Muscle of back (tissue), 13 donors: ENCODE measurements at places on chromosomes 2 and 18. TPM values are rescaled to one million over a fixed set of nuclear protein-coding genes. Genes with fewer than 3 reads are reported as not detected.

DNA sequence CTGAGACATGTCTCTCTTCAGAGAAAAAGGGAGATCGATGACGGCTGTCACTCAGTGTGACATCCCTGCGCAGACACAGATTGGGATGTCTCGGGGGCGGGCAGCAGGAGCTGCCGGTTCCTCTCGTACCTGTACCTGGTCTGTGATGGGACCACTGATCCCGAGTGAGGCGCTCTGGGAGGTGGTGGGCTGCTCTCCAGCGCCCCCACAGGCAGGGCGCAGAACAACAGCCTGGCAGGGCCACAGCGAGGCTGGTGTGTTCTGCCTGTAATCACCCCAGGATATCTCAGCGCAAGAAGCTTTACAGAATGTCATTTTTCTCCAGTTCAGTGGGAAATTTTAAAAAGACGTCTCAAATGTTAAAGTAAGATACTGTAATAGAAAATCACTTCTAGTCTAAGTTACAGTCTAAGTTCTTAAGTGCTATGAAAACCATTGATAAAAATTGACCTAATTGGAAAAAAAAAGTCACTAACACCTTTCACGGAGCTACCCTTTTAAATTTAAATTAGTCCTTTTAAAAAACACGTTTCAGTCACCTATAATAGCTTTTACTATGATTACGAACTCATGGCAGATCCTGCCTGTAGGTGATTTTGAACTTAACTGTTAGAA lies 189.8 kb downstream of the SNTG2 start:
- no peak for DNase-seq

DNA sequence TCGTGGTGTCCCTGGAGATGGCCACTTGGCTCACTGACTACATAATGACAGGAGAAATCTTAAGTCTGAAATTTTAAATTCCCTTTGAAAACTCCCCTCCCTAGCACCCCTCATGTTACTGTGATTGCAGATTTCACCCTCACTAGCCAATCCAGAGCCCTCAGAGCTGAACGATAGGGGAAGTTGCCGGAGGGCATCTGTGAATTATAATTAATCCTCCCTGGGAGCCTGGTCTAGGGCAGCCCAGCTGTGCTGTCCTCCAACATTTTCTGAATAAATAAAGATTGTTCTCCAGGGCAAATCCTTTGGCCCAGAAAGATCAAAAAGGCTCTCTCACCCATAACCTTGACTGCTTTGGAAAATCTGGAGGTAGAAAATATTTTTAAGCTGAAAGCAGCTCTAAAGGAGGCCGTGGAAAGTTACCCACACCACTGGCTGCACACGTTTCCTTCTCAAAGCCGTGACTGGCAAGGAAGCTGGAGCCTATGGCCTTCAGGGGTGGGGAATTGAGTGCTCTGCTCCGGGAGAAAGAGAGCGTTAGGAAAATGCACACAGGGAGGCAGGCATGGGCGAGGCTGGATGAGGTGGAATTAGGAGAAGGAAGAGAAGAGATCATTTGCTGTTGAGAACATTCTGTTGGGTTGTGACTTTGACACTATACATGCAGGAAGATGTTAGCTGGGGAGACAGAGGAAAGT lies 68.9 kb upstream of the CNGA3 start:
- DNase-seq, result no peak

GRCh38 chr2:46615986-46616485 lies 136.7 kb downstream of the TMEM247 start:
- DNase-seq, result peak; percentile 29

- DNase-seq, result no peak
These were observed 61.7 kb upstream of the SPTBN1 start for GRCh38 chr2:54394392-54394791.

DNA sequence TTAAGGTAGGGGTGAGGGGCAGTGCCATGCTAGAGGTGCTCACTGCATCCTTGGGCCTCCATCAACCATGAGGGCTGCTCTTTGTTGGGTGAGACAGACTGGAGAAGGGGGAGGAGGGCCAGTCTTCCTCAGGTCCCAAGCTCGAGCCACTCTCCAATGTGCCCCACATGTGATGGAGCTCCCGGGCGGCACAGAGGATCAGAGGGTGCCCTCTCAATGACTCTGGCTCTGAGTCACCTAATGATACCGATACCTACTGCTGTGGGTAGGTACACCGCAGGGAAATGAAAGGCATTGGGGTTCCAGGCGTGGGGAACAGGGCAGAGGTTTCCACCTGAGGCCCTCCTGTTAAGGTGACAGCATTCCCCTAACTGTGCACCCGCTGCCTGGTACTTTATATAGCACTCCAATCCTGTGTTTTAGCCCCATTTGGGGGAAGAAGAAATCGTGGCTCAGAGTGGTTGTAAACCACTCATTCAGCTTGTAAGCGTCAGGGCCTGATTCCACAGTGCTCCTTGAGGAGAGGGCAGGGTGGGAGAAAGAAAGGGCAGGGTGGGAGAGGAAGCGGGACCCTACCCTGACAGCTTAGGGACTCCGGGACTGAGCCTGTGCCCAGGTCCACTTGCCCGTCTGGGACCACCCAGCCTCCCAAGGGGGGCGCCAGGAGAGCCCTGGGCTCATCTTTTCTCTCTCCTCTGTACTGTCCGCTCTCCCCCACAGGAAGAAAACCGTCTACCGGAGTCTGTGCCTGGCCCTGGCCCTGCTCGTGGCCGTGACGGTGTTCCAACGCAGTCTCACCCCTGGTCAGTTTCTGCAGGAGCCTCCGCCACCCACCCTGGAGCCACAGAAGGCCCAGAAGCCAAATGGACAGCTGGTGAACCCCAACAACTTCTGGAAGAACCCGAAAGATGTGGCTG lies 1.8 kb downstream of the B3GNT7 start:
- no peak for DNase-seq

The CERKL gene
- polyA plus RNA-seq, result 11.0 TPM

GRCh38 chr2:43792653-43793052 lies 18.8 kb downstream of the DYNC2LI1 start:
- DNase-seq, result no peak

GRCh38 chr18:75544496-75544895 lies 117.0 kb upstream of the SMIM21 start:
- DNase-seq, result peak; percentile 59

The EGR4 gene
- not detected for polyA plus RNA-seq

- peak; percentile 92 for DNase-seq
These were observed 467 bp downstream of the PUM2 start for GRCh38 chr2:20350041-20350712.

DNA sequence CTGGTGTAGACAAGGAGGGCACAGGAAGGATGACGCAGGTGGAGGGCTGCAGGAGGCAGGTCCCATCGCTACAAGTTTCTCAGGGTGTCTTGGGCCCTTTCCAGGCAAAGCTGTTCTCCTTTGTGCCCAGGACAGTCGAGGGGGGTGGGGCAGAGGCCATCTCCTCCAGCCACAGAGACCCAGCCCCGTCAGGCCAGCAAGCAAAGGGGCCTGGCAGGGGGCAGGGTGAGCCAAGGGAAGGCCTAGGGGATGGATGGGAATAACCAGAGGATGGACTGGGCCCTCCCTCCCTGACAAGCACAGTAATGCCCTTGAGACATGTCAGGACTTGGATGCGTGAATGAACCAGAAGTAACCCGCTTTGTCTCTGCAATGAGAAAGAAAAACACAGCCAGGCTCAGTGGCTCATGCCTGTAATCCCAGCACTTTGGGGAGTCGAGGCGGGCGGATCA lies 6.3 kb downstream of the TCF23 start:
- DNase-seq, result no peak

The DES gene
- polyA plus RNA-seq, result 3,658 TPM

GRCh38 chr2:228801451-228801850 lies 469.6 kb downstream of the PID1 start:
- no peak for DNase-seq

GRCh38 chr2:217667512-217667911 lies 335.3 kb downstream of the TNS1 start:
- peak; percentile 97 for DNase-seq

The HES6 gene
- polyA plus RNA-seq, result 13.3 TPM

DNA sequence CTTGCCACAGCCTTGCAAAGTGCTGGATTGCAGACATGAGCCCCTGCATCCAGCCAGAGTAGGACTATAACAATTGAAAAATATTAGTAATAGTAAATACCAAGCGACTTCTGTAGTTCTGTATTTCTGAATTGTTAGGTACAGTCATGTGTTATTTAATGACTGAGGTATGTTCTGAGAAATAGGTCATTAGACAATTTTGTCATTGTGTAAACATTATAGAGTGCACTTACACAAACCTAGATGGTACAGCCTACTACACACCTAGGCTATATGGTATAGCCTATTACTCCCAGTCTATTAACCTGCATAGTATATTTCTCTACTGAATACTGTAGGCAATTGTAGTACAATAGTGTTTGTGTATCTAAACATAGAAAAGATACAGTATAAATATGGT lies 92.1 kb downstream of the GALNT1 start:
- no peak for DNase-seq

DNA sequence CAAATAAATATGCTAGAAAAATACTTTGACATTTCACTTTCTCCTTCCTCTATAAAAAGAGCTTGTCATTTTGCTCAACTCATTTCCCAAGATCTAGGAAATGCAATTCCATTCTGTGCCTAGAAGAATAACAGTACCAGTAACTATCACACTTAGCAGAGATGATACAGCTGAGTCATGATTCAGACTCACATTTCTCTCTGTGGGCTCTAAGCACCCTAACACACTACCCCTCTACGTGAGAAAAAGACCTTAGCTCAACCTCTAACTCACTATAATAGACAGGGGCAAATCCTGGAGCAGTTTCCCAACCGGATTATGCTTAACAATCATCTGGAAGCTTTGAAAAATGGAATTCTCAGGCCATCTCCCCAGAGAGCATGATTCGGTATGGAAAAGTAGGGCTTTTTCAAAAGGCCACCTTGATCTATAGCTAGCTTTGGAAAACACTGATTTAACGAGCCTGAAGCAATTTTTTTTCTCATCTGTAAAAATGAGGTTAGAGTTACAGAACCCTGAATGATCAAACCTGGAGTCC lies 1312.3 kb upstream of the PIK3C3 start:
- no peak for DNase-seq

- DNase-seq, result no peak
These were observed 7.9 kb downstream of the PKP4 start for GRCh38 chr2:158464426-158465281.

The CERS6 gene
- polyA plus RNA-seq, result 39.2 TPM

DNA sequence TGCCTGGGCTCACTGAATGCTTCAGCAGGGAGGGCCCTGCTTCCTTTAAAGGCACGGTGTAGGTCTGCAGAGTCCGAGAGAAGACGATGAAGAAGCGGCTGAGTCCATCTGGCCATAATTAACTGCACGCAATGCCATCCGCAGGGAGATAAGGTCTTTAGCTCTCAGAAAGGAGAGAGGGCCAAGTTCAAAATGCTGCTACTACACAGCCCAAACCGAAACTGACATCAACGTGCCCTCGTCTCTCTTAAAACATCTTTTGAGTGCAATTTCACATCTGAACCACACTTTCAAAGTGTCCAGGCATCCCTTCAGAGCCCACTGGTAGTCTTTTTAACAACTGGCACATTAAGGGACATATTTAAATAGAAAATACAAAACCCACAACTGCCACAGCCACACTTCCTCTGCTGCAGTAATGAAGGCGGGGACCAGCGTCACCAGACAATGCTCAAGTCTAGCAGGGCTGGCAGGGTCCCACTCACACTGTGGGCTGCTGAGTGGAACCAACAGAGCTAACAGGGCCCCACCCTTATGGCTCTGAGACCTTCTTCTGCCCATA lies 35.8 kb downstream of the ST3GAL5 start:
- no peak for DNase-seq

The REEP1 gene
- polyA plus RNA-seq, result 71.1 TPM

DNA sequence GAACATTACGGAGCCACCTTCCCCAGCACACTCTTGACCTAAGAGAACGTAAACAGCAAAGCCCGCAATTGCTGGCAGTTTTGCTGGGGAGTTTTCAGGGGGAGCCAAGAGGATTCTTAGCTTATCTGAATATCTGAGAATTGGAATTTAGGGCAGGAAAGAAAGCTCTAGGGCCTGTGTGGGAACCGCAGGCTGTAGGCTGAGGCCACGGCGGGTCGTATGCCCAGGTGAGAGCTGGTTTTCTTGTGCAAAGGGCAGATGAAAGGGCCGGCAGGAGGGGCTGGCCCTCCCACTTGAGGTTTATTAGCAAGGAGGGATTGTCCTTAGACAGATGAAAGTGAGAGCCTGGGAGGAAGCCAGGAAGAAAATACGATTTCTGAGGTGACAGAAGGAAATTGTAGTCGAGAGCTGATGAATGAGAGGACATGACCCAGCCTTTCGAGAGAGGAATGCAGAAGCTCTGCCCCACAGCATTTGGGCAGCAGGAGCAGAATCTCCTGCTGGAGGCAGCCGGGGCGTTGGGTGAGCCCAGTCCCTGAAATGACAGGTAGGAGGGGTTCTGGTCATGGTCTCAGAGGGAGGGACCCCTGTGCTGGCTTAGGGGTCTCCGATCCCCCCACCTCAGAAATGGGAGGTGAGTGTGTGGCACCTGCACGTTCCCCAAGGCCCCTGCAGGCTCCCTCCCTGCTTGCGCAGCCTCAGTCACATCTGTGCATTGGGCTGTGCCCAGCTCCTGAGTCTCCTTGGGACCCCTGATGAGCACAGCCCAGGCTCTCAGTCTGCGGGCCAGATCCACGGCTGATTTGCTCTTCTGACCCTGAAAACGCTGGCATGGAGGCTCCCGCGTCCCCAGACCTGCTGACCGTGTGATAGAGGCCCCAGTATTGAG lies 61.1 kb downstream of the CABLES1 start:
- DNase-seq, result no peak

The LYPD6B gene
- polyA plus RNA-seq, result 7.2 TPM

The TEX44 gene
- polyA plus RNA-seq, result not detected

DNA sequence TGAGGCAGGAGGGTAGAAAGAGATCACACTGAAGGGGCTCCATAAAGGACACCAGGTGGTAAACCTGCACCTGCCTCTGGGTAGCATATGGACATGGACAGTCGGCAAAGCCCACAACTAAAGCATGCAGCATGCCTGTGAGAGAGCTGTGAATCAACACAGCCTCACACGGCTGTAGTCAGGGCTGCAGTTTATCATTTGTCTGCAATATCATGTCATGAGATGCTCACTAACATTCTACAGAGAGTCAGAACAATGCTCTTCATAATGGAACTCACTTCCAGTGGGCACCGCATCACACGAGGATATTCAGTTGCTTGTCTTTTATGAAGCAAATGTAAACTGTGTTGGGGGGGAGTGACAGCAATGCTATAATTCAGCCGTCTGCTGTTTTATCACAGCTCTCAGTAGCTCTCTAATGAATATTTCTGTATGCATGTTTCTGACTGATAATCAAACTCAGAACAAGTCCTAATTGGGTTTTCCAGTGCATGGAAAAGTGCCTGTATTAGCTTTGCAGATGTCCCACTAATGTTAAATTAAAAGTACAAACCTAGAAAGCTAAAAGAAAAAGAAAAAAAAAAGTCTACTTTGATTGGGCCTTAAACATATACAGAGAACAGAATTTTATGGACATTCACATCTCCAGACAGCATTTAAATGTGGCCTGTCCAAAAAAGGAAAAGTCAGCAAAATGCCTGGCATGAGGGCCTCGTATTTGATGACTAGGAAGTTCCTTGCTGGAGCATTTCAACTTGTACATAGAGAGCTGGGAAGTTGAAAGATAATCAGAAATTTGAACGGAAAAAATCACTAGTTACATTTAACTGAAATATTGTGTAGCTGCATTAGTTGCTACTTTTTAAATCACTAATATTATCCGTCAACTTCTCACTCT lies 406.1 kb upstream of the SOX11 start:
- no peak for DNase-seq

- no peak for DNase-seq
These were observed 296.6 kb downstream of the LRRTM1 start for GRCh38 chr2:80007777-80008503.

- no peak for DNase-seq
These were observed 200.1 kb downstream of the BCL11A start for GRCh38 chr2:60353406-60353800.
